Stomach (tissue), 19 donors: ENCODE measurements at places on chromosomes 6 and 20.

GRCh38 chr20:34883809-34884208 lies 7.4 kb downstream of the ACSS2 start:
- DNase-seq = no peak

- peak; percentile 47 for DNase-seq
These were observed 23.5 kb upstream of the IBTK start for GRCh38 chr6:82270881-82271635.

GRCh38 chr6:26030716-26031115 lies 56.5 kb upstream of the HFE start:
- DNase-seq = no peak

DNA sequence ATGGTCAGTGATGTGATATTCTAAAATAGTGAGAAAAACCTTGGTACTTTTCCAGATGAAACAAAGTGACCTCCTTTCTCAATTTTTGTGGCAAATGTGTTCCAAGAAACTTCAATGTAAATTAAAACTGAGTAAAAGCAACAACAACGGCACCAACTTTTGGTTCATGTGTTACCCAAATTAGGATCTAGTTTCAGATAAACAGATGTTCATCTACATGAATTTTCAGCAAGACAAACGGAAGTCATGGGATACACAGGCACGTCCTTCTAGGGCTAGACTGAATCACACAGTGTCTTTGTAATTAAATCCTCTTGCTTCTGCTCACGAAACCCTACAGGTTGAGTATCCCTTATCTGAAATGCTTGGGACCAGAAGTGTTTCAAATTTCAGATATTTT lies 915.2 kb downstream of the TFAP2A start:
- DNase-seq = no peak

GRCh38 chr6:154882107-154882506 lies 113.0 kb upstream of the TIAM2 start:
- DNase-seq = no peak

DNA sequence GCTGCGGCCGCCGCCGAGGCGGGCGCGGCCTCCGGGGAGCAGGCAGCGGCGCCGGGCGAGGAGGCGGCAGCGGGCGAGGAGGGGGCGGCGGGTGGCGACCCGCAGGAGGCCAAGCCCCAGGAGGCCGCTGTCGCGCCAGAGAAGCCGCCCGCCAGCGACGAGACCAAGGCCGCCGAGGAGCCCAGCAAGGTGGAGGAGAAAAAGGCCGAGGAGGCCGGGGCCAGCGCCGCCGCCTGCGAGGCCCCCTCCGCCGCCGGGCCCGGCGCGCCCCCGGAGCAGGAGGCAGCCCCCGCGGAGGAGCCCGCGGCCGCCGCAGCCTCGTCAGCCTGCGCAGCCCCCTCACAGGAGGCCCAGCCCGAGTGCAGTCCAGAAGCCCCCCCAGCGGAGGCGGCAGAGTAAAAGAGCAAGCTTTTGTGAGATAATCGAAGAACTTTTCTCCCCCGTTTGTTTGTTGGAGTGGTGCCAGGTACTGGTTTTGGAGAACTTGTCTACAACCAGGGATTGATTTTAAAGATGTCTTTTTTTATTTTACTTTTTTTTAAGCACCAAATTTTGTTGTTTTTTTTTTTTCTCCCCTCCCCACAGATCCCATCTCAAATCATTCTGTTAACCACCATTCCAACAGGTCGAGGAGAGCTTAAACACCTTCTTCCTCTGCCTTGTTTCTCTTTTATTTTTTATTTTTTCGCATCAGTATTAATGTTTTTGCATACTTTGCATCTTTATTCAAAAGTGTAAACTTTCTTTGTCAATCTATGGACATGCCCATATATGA lies 3.2 kb downstream of the MARCKS start:
- peak; percentile 29 for DNase-seq

GRCh38 chr6:100724696-100725095 lies 156.4 kb downstream of the ASCC3 start:
- no peak for DNase-seq
